ENCODE measurements at places on chromosomes 2 and 18. TPM values are rescaled to one million over a fixed set of nuclear protein-coding genes. Genes with fewer than 3 reads are reported as not detected.

GRCh38 chr2:68435615-68436014 lies 31.5 kb downstream of the FBXO48 start:
- H3K36me3 ChIP-seq: no peaks in the 10 kb centered on the region
- no peak overlapping the region for H3K27ac ChIP-seq
- H3K4me1 ChIP-seq: peaks cover 22% of the 10 kb centered on the region
- no peaks in the 10 kb centered on the region for H3K27me3 ChIP-seq
- no peak overlapping the region for H3K4me3 ChIP-seq

DNA sequence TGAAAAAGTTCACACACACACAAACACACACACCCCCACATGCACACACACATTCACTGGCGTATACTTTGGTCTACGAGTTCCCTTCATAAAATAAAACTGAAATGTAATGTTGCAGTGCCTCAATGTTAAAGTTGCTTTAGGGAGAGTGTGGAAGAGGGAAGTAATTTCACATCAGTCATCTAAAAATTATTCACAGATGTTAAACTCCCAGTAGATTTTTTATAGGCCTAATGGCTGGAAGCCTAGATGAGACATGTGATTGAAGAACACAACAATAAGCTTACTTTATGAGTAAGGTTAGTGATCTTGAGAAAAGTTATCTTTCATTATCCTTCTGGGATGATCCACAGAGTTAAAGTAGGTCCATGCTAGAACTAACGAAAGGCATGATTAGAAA lies 506.7 kb upstream of the CNTNAP5 start:
- H3K4me3 ChIP-seq: no peak overlapping the region
- no peaks in the 10 kb centered on the region for H3K27me3 ChIP-seq
- H3K27ac ChIP-seq: no peak overlapping the region
- no peaks in the 10 kb centered on the region for H3K4me1 ChIP-seq
- H3K36me3 ChIP-seq: no peaks in the 10 kb centered on the region

- no peaks in the 10 kb centered on the region for H3K4me1 ChIP-seq
- no peaks in the 10 kb centered on the region for H3K27me3 ChIP-seq
- no peaks in the 10 kb centered on the region for H3K36me3 ChIP-seq
- no peak for DNase-seq
- no peak overlapping the region for H3K27ac ChIP-seq
Observed at GRCh38 chr18:26397019-26397418, 151.3 kb downstream of the KCTD1 start.

- no peaks in the 10 kb centered on the region for H3K36me3 ChIP-seq
- peak overlapping the region; percentile 65 for H3K27ac ChIP-seq
- peaks cover 16% of the 10 kb centered on the region for H3K4me1 ChIP-seq
- no peaks in the 10 kb centered on the region for H3K27me3 ChIP-seq
Observed at GRCh38 chr2:133766164-133766832, 198.0 kb upstream of the NCKAP5 start.

GRCh38 chr2:41414486-41415230 lies 633.2 kb upstream of the PKDCC start:
- no peaks in the 10 kb centered on the region for H3K27me3 ChIP-seq
- no peaks in the 10 kb centered on the region for H3K36me3 ChIP-seq
- no peak overlapping the region for H3K4me3 ChIP-seq

GRCh38 chr2:74554820-74555531 lies 456 bp downstream of the DOK1 start:
- H3K27me3 ChIP-seq: no peaks in the 10 kb centered on the region
- H3K36me3 ChIP-seq: no peaks in the 10 kb centered on the region
- H3K4me1 ChIP-seq: peaks cover 8% of the 10 kb centered on the region

GRCh38 chr18:72652990-72653593 lies 109.0 kb upstream of the CBLN2 start:
- no peak for DNase-seq
- no peaks in the 10 kb centered on the region for H3K36me3 ChIP-seq
- no peak overlapping the region for H3K4me3 ChIP-seq
- H3K4me1 ChIP-seq: no peaks in the 10 kb centered on the region
- no peak overlapping the region for H3K27ac ChIP-seq

- DNase-seq: no peak
- H3K36me3 ChIP-seq: no peaks in the 10 kb centered on the region
- no peak overlapping the region for H3K27ac ChIP-seq
- no peaks in the 10 kb centered on the region for H3K27me3 ChIP-seq
- H3K4me1 ChIP-seq: peaks cover 4% of the 10 kb centered on the region
Observed at GRCh38 chr2:18312818-18313217, 247.6 kb downstream of the RDH14 start.

- no peaks in the 10 kb centered on the region for H3K36me3 ChIP-seq
- H3K4me3 ChIP-seq: no peak overlapping the region
- no peak for DNase-seq
- peaks cover 5% of the 10 kb centered on the region for H3K27me3 ChIP-seq
- H3K4me1 ChIP-seq: no peaks in the 10 kb centered on the region
- H3K27ac ChIP-seq: no peak overlapping the region
Observed at GRCh38 chr2:238915196-238915595, 67.3 kb downstream of the TWIST2 start.

- H3K27me3 ChIP-seq: no peaks in the 10 kb centered on the region
- H3K4me3 ChIP-seq: no peak overlapping the region
- no peak overlapping the region for H3K27ac ChIP-seq
- H3K36me3 ChIP-seq: no peaks in the 10 kb centered on the region
- peaks cover 1% of the 10 kb centered on the region for H3K4me1 ChIP-seq
Observed at GRCh38 chr2:174399171-174399570, 3.6 kb downstream of the SCRN3 start.

GRCh38 chr2:43201497-43201896 lies 24.9 kb downstream of the ZFP36L2 start:
- H3K4me1 ChIP-seq: no peaks in the 10 kb centered on the region
- H3K27ac ChIP-seq: no peak overlapping the region
- no peaks in the 10 kb centered on the region for H3K36me3 ChIP-seq
- no peaks in the 10 kb centered on the region for H3K27me3 ChIP-seq

Gene GDF7
- 0.56 TPM for total RNA-seq

GRCh38 chr2:79596403-79596802 lies 83.6 kb downstream of the CTNNA2 start:
- no peaks in the 10 kb centered on the region for H3K4me1 ChIP-seq
- H3K27me3 ChIP-seq: no peaks in the 10 kb centered on the region
- no peak overlapping the region for H3K27ac ChIP-seq

DNA sequence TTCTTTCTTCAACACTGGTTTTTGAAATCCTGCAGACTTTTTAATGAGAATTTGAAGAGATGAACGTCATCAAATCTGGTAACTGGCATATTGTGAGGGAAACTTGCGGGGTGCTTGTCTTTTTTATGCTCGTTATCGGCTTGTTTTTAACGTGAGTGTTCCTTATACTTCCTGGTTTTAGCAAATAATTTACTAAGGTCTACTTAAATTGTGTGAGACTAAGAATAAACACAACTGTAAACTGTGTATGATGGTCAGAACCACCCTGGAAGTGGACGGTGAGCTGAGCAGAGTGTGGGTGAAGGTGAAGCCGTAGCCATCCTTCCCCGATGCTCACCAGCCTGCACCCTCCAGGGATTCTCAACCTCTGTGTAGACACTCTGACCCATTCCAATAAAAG lies 82.3 kb upstream of the CDC42EP3 start:
- no peak for DNase-seq
- H3K36me3 ChIP-seq: no peaks in the 10 kb centered on the region
- H3K4me3 ChIP-seq: no peak overlapping the region
- H3K4me1 ChIP-seq: no peaks in the 10 kb centered on the region
- no peaks in the 10 kb centered on the region for H3K27me3 ChIP-seq

GRCh38 chr2:25333981-25334380 lies 7.7 kb downstream of the DNMT3A start:
- H3K36me3 ChIP-seq: no peaks in the 10 kb centered on the region
- H3K27ac ChIP-seq: no peak overlapping the region
- H3K4me1 ChIP-seq: peaks cover 46% of the 10 kb centered on the region
- no peak for DNase-seq
- no peak overlapping the region for H3K4me3 ChIP-seq

GRCh38 chr2:200863782-200864175 lies 679 bp downstream of the CLK1 start:
- H3K4me1 ChIP-seq: peaks cover 41% of the 10 kb centered on the region
- peak overlapping the region; percentile 77 for H3K4me3 ChIP-seq

- H3K4me1 ChIP-seq: no peaks in the 10 kb centered on the region
- H3K4me3 ChIP-seq: no peak overlapping the region
- no peaks in the 10 kb centered on the region for H3K27me3 ChIP-seq
- H3K36me3 ChIP-seq: no peaks in the 10 kb centered on the region
- DNase-seq: no peak
Observed at GRCh38 chr2:13057671-13058070, 340.9 kb downstream of the TRIB2 start.

GRCh38 chr2:85709401-85709811 lies 15.2 kb downstream of the GNLY start:
- no peak overlapping the region for H3K4me3 ChIP-seq
- DNase-seq: no peak
- H3K36me3 ChIP-seq: no peaks in the 10 kb centered on the region
- H3K4me1 ChIP-seq: peaks cover 81% of the 10 kb centered on the region
- H3K27me3 ChIP-seq: no peaks in the 10 kb centered on the region

- peaks cover 81% of the 10 kb centered on the region for H3K36me3 ChIP-seq
- H3K4me3 ChIP-seq: no peak overlapping the region
- no peaks in the 10 kb centered on the region for H3K27me3 ChIP-seq
Observed at GRCh38 chr2:233486778-233487552, 79.6 kb downstream of the USP40 start.

GRCh38 chr2:38835990-38836389 lies 39.7 kb downstream of the DHX57 start:
- no peaks in the 10 kb centered on the region for H3K4me1 ChIP-seq
- H3K27ac ChIP-seq: no peak overlapping the region
- no peaks in the 10 kb centered on the region for H3K27me3 ChIP-seq
- H3K4me3 ChIP-seq: no peak overlapping the region
- no peak for DNase-seq

Gene GPR155
- total RNA-seq: 14.3 TPM

GRCh38 chr18:79790996-79791972 lies 6.5 kb upstream of the KCNG2 start:
- H3K27ac ChIP-seq: no peak overlapping the region
- H3K4me1 ChIP-seq: peaks cover 11% of the 10 kb centered on the region
- no peak overlapping the region for H3K4me3 ChIP-seq
- H3K27me3 ChIP-seq: peaks cover 57% of the 10 kb centered on the region

Gene CIB4
- not detected for total RNA-seq

- no peak for DNase-seq
- no peak overlapping the region for H3K4me3 ChIP-seq
- no peak overlapping the region for H3K27ac ChIP-seq
- H3K27me3 ChIP-seq: no peaks in the 10 kb centered on the region
- no peaks in the 10 kb centered on the region for H3K4me1 ChIP-seq
Observed at GRCh38 chr2:137910641-137911040, 53.6 kb upstream of the HNMT start.

Gene MOGAT1
- 0.42 TPM for total RNA-seq

Gene CAPN10
- 20.4 TPM for total RNA-seq

- no peak overlapping the region for H3K4me3 ChIP-seq
- no peak for DNase-seq
- H3K27me3 ChIP-seq: no peaks in the 10 kb centered on the region
- peaks cover 15% of the 10 kb centered on the region for H3K4me1 ChIP-seq
- no peak overlapping the region for H3K27ac ChIP-seq
Observed at GRCh38 chr2:10101491-10101890, 21.0 kb upstream of the RRM2 start.

Gene TFPI
- total RNA-seq: 28.0 TPM

DNA sequence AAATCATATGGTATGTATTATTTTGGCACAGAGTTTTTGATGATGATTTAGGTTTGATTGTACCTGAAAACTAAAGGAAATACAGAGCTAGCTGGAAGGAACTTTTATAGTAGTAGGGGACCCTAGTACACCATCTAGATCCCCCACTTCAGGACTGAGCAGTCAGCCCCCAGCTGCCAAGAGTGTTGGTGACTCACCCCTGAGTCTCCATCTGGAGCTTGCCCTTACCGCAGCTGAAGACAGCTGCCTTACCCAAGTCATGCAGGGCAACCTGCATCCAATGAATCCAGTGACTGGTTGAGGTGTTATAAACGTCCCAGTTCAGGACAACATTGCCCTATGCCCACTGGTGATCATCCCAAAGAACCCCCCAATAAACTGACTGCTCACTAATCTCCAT lies 15.3 kb downstream of the PMS1 start:
- no peak overlapping the region for H3K27ac ChIP-seq
- no peak overlapping the region for H3K4me3 ChIP-seq
- H3K27me3 ChIP-seq: no peaks in the 10 kb centered on the region
- no peak for DNase-seq

GRCh38 chr2:148594216-148594615 lies 50.3 kb upstream of the EPC2 start:
- no peak overlapping the region for H3K27ac ChIP-seq
- DNase-seq: no peak

DNA sequence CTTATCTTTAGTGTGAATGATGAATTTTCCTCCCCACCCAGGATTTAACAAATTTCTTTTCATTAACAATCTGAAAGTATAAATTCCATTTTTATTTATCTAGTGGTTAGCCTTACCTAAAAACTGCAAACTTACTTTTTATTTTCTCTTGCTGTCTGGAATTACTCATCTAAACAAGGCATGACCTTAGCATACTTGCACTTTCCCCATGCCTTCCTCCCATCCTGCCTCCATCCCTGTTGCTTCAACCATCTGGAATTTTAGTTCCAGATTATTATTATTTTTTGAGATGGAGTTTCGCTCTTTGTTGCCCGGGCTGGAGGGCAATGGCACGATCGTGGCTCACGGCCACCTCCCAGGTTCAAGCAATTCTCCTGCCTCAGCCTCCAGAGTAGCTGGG lies 35.6 kb downstream of the GDF7 start:
- H3K4me3 ChIP-seq: no peak overlapping the region
- H3K27ac ChIP-seq: no peak overlapping the region
- DNase-seq: no peak
- H3K4me1 ChIP-seq: no peaks in the 10 kb centered on the region
- no peaks in the 10 kb centered on the region for H3K36me3 ChIP-seq

Gene CFAP65
- not detected for total RNA-seq

GRCh38 chr2:174158003-174158402 lies 90.3 kb downstream of the OLA1 start:
- H3K4me3 ChIP-seq: no peak overlapping the region
- no peaks in the 10 kb centered on the region for H3K36me3 ChIP-seq

DNA sequence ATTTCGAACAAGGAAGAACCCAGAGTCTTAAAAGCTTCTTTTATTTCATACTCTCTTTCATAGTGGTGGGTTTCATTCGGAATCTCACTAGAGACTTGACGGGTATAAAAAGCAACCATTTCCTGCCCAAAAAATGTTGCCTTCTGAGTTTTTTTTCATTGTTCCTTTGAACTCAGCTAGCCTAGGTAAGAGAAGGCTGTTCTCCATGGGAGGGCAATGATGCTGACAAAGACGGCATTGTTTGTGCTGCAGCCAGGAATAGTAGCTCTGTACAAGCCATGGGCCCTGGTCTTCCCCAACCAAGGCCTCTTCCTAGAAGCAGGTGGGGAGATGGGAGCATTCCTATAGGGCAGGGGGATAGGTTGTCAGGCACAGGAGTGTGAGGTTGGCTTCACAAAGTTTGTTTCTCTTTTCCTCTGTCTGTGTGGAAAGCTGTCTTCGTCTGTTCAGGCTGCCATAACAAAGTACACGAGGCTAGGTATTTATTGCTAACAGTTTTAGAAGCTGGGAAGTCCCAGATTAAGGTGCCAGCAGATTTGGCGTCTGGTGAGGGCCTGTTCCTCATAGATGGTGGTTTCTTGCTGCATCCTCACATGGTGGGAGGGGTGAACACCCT lies 405.1 kb downstream of the NBAS start:
- no peaks in the 10 kb centered on the region for H3K4me1 ChIP-seq
- no peaks in the 10 kb centered on the region for H3K36me3 ChIP-seq
- no peaks in the 10 kb centered on the region for H3K27me3 ChIP-seq
- DNase-seq: no peak
- H3K4me3 ChIP-seq: no peak overlapping the region

GRCh38 chr2:240991378-240992263 lies 6.8 kb upstream of the SNED1 start:
- H3K36me3 ChIP-seq: no peaks in the 10 kb centered on the region
- DNase-seq: peak; percentile 70
- no peaks in the 10 kb centered on the region for H3K27me3 ChIP-seq

Gene RTP5
- total RNA-seq: not detected
